ENCODE measurements at places on chromosomes 7 and 10.

DNA sequence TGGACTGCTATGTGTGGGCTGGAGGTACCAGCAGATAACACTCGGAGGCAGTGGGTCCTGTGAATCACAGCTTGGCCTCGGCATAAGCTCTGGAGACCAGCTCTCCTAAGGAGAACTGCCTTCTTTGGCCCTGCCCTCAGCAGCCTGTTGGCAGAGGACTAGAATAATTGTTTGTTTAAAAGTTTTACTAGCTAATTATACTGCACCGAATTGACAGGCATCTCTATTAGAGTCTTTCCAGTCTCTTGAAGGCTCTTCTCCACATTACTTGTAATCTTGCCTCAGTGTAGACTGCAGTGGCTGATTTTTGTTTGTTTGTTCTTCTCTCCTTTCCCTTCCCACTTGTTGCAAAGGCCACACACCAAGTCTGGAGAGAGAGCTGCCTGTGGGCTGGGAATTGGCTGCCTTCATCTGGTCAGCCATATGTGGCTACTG lies 183.2 kb downstream of the AUTS2 start:
- DNase-seq: no peak

- DNase-seq: no peak
Observed at GRCh38 chr10:75744261-75744660, 312.8 kb downstream of the LRMDA start.

- DNase-seq: no peak
Observed at GRCh38 chr7:43511029-43511428, 71.9 kb upstream of the STK17A start.

DNA sequence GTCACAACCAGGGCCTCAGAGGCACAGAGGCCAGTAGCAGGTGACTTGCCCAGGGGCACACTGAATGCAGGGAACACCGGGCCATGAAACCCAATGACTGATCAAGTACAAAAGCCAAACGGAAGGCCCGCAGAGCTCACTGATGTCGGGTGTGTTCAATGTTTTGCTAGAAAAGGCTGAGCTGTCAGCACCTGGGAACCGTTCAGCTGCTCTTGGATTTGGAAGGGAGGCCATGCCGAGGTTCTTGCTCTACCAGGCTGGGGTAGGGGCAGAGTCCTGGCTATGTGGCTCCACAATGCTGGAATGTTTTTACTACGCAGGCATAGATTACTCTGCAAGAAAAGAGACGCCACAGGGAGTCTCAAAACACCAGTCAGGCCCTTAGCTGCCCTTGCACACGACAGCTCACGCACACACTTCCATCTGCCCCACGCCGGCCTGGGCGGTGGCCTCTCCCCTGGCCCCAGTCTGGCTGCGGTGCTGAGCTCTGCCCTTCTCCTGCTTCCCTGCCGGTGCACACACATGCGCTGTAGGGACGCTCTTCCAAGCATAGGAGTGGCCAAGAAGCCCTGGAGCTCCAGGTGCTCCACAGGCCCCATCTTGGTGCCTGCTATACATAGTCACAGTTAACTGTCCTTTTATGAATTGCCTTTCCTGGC lies 79.9 kb downstream of the ZRANB1 start:
- DNase-seq: no peak

GRCh38 chr7:25672496-25672895 lies 444.2 kb upstream of the NPVF start:
- DNase-seq: no peak

- no peak for DNase-seq
Observed at GRCh38 chr10:68208424-68209042, 23.4 kb downstream of the ATOH7 start.

DNA sequence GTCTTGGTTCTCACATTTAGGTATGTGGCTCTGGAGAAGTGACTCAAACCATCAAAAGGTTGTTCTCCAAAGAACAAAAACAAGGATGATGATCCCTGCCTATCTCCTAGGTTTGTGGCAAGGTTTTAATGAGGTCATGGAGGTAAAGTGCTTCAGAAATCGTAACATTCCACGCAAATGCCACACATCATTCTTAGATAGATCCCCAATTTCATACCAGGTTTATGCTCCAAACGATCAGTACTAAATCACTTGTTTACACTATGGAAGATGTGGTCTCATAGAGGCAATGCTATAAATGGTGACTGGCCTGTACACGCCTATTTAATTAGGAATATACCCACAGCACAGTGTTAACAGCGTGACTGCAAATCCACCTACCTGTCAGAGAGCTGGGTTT lies 66.6 kb downstream of the MINDY3 start:
- DNase-seq: no peak

DNA sequence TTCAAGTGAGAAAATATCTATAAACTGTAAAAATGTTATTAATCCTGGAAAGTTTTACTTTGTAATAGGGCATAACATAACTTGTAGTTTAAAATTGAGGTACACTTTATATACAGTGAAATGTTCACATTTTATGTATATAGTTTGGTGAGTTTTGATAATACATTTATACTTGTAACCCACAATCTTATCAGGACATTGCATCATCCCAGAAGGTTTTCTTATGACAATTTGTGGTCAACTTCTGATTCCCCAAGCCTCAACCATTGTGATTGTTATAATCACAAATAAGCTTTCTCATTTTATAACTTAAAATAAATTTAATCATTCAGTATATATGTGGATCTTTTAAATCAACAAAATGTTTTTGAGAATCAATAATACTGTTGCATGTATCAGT lies 151.1 kb downstream of the TFPI2 start:
- DNase-seq: no peak

DNA sequence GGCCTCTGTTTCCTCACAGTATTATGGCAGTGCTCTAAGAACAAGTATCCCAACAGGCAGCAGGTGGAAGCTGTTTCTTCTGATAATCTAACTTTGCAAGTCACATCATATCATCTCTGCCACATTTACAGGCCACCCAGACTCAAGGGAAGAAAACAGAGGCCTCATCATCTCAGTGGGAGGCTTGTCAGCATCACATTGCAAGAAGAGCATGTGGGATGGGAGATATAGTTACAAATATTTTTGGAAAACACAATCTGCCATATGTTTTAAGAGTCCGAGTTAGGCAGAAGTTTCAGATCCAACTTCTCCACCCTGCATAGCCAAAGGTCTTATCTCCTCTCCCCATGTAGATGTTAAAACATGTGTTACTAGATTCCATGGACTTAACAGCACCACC lies 130.4 kb upstream of the PDE1C start:
- no peak for DNase-seq

All from esophagus squamous epithelium (tissue), 5 donors.